NCI-H1930 (cell line): ENCODE measurements at places on chromosomes 2 and 18.

- DNase-seq, result no peak
These were observed 106.2 kb downstream of the HDAC4 start for GRCh38 chr2:239294571-239295054.

DNA sequence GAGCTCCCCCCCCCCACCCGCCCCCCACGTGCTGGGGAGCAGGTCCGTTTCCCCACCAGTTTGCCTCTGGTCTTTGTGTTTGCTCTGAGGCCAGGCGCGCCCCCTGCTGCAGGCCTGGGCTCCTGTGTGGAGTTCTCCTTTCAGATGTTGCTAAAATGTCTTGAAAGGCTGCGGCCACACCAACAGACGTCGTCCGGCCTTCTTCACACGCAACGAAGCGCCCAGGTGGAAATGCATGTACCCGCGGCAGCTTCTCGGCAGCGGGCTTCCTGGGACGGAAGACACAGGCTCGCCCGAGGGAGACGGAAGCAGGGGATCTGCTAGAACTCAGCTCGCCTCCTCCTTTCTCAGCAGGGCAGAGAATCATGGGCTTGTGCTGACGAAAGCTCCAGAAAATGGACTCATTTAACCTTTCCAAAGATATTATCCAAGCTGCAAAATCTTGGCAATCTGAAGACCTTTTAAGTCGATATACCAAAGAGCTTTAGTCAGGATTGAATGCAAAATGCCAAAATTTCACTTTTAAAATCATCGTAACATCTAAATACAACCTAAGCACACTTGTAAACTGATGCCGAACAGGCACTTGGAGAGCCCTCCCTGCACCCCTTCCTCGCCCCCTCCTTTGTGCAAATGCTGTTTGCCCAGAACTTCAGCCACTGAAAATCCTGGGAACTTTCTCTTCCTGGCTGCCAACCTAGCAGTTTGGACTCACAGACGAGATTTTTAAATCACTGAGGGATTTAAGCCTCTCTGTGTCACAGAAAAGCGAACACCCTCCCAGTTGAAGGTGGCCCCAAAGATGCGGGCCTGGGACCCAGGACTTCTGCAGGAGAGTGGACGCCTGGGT lies 125.5 kb upstream of the ZNF516 start:
- peak; percentile 47 for DNase-seq

GRCh38 chr2:72183466-72183865 lies 35.8 kb upstream of the CYP26B1 start:
- no peak for DNase-seq

DNA sequence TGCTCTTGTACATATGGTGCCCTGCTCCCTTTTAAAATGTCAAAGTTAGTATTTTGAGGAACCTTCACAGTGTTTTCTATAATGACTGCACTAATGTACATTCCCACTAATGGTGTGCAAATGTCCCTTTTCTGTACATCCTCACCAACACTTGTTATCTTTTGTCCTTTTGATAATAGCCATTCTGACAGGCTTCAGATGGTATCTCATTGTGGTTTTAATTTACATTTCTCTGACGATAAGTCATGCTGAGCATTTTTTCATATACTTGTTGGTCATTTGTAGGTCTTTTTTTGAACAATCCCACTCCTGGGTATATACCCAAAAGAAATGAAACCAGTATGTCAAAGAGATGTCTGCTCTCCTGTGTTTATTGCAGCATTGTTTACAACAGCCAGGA lies 268.3 kb downstream of the FBXO15 start:
- no peak for DNase-seq

- no peak for DNase-seq
These were observed 106.5 kb downstream of the SEPTIN10 start for GRCh38 chr2:109507217-109507616.

- DNase-seq, result no peak
These were observed 63.8 kb downstream of the SETBP1 start for GRCh38 chr18:44744161-44745121.

GRCh38 chr2:8456151-8457091 lies 225.4 kb upstream of the ID2 start:
- DNase-seq, result no peak

DNA sequence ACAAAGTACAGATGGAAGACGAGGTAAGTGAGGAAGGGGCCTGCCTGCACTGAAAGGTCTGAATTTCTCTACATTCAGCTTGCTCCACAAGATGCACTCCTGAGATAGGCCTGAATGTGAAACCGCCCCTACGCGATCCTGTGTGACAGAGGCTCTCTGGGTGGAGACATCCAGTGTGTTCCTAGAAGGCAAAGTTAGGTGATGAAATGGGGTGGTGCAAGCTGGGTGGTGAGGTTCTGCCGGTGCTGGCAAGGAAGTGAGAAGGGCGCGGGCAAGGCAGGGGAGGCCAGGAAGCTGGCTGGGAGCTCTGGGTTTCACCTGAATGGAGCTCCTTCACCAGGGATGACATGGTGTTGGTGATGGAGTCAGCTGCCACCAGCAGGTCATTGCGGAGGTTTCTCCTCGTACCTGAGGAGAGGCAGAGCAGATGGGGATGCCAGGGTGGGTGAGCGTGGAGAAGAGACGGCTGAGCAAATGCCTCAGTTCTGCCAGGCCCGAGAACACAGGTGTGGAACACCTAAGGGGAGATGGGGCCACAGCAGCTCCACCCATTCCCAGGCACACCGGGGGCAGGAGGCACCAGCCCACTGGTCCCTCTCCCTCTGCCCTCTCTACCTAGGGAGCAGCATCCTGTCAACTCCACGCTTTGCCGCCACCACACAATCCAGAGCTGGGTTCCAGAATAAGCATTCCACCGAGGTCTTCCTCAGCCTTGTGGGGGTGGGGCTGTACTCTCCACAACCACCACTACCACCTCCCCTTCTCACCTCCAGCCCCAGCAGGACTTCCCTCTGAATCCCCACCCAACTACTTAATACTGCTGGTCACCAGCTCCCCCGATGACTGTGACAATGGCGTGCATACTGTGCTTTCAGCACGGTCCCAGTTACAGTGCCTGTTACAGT lies 45.5 kb upstream of the DNMT3A start:
- no peak for DNase-seq

GRCh38 chr2:42457011-42457410 lies 36.8 kb downstream of the KCNG3 start:
- DNase-seq, result no peak

- DNase-seq, result no peak
These were observed 21.6 kb downstream of the ARHGAP25 start for GRCh38 chr2:68756178-68756577.

- no peak for DNase-seq
These were observed 102.3 kb downstream of the ZFP36L2 start for GRCh38 chr2:43123981-43124686.

GRCh38 chr18:58805467-58806187 lies 59.0 kb upstream of the ZNF532 start:
- peak; percentile 79 for DNase-seq

- no peak for DNase-seq
These were observed 35.9 kb downstream of the CAMKMT start for GRCh38 chr2:44397447-44398175.

DNA sequence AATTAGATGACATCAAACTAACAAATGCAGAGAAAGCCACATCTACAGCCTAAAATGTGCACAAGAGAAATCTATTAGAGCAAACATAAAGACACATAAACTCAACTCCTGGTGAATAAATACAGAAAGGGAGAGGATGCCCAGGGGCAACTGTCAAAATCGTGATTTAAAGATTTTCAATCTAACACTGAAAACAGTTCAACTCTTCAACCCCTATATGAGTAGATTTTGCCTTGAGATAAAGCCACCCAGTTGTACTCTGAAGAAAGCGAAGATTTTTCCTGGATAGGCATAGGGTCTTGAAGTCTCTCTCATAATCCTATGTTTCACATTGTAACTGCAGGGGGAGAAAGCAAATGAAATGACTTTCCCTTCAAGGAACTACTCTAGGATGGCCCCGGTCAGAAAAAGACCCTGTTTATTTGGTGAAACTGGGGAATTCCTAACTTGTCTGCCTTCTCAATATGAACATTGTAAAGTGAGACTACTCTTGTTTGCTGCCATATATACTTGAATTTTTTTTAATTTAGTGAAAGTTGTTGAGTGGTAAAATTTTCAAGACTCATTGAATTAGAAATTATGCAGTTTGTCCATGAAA lies 226.7 kb downstream of the ERBB4 start:
- no peak for DNase-seq

DNA sequence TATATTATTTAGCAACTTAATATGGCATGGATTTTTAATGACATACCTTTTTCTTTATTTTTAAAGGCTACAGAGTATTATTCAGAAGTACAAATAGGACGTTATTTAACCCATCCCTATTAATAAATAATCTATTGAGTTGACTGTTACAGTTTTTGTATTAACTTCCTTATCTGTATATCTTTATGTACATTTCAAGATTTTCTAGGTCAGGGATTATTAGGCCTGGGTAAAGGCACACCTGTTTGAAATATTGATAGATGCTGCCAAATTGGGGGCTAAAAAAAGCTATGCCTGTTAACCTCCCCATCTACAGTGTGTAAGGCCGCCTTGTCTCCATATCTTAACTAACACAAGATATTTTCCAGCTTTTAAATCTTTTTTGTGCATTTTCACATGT lies 6.6 kb downstream of the NPAS2 start:
- no peak for DNase-seq

GRCh38 chr2:64145714-64146113 lies 1.5 kb upstream of the PELI1 start:
- no peak for DNase-seq

DNA sequence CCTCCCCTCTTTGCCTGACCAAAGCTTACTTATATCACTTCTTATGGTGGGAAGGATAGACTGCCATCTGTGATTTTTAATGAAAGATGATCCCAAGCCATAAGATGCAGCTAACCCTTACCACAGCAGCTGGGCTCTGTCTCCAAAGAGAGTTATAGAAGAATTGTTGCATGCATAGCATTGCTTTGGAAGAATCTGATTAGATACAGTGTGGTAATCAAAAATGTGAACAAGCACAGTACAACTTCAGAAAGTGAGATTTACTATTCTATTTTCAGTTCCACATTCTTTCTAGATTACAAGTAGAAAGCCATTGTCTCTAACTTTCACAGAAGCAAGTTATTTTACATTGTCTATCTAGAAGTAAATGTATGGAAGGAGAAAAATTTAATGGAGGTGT lies 129.0 kb upstream of the ACVR2A start:
- no peak for DNase-seq

DNA sequence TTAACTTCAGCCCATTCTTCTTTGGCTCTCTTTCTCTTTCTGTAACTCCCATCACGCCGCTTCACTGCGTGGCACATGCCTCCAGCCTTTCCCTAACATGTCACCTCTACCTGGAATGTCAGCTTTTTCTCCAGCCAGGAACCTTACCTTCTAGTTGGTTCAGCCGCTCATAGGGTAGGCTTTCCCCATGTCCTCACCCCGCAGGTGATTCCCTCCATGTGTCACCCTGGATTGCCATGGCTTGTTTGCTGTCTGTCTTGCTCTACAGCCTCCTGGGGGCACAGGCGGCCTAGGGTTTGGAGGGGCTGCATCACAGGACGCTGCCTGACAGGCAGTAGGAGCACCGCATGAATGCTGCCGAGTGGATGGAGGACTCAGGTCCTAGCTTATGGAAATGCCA lies 39.2 kb downstream of the ARHGEF4 start:
- no peak for DNase-seq

GRCh38 chr2:4995466-4995865 lies 696.7 kb upstream of the SOX11 start:
- DNase-seq, result no peak

GRCh38 chr18:617970-618504 lies 21.2 kb downstream of the CLUL1 start:
- no peak for DNase-seq

- no peak for DNase-seq
These were observed 683.0 kb downstream of the DSC3 start for GRCh38 chr18:30359521-30359920.

- DNase-seq, result no peak
These were observed 93.3 kb downstream of the ALPK2 start for GRCh38 chr18:58535340-58536201.

- no peak for DNase-seq
These were observed 19.1 kb upstream of the MC4R start for GRCh38 chr18:60391571-60392226.

DNA sequence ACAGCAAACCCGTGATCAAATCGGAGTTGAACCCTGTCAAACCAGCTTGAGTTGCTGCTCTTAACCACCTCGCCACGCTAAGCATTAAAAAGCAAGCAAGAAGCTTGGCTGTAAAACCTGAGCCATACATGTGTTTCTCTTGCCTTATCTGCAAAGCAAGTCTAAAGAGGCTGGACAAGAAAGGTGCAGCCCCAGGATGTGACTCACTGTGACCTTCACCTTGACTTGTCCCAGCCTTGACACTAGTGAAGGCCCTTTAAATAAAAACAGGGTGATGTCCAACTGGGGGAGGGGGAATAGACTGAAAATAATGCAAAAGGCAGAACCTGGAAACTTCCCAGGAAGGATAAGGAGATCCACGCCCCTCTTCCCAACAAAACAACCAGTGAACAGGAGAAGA lies 127.6 kb upstream of the NPAS2 start:
- DNase-seq, result no peak

- DNase-seq, result no peak
These were observed 63.1 kb upstream of the NFATC1 start for GRCh38 chr18:79332646-79333045.

GRCh38 chr2:33071591-33071990 lies 124.8 kb downstream of the LTBP1 start:
- DNase-seq, result no peak

DNA sequence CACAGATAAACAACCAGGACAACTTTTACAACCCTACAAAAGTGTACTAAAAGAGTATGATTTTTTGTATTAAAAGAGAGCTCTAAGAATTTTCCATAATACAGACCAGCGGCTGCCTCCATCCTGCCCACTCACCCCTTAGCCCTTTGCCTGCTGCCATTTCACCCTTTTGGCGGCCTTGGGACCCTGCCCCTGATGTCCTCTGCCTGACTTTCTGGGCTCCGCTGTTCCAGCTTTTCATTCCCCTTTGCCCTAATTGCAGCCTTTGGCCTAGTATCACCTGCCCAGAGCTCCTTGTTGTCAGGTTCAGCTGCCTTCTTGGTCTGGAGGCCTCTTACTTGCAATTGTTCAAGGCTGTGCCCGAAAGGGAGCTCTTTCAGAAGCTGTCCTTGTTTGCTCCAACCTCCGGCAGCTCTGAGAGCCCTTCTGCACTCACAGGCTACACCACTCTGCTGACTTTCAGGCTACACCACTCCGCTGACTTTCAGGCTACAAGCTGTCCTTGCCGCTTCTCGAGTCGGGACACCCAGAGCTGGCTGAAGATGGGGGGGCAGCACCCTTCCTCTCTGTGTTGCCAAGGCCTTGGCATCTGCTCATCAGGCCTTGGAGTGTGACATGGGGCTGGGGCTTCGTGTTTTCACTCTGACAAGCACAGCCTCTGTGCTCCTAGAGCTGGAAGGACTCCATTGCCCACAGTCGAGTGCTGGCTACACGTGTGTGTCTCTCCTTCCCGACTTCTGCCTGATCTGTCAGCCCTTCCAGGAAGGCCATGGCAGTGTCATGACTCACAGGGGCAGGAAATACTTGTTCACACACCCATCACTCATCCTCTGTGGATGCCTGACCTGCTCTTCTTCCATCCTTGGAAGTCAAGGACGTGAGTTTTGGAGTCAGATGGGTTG lies 43.1 kb upstream of the HDAC4 start:
- DNase-seq, result no peak

- DNase-seq, result no peak
These were observed 115.1 kb upstream of the ZBTB14 start for GRCh38 chr18:5410582-5410981.
